GM12878 (cell line): ENCODE measurements at places on chromosomes 1 and 21.
A peak's percentile ranks its signal among the peaks of the same experiment; 100 is the strongest.

GRCh38 chr1:64814427-64814826 is 69.6 kb downstream of the RAVER2 start:
- DNase-seq, result no peak

GRCh38 chr1:246302251-246302625 is 204.8 kb downstream of the SMYD3 start:
- no peak for DNase-seq

GRCh38 chr1:226940029-226940805 is at the start of gene COQ8A:
Gene COQ8A (plus strand): TSS chr1:226940294. CDS start chr1:226961386, 21,092 bp downstream.
- peak; percentile 97 for DNase-seq

GRCh38 chr1:204499511-204500468 is 5.2 kb upstream of the PIK3C2B start:
- no peak for DNase-seq

- DNase-seq, result no peak
Measured at GRCh38 chr21:37710546-37711285, 205.5 kb downstream of the KCNJ6 start.

- no peak for DNase-seq
Measured at GRCh38 chr21:14526836-14527695, 19.0 kb downstream of the SAMSN1 start.

DNA sequence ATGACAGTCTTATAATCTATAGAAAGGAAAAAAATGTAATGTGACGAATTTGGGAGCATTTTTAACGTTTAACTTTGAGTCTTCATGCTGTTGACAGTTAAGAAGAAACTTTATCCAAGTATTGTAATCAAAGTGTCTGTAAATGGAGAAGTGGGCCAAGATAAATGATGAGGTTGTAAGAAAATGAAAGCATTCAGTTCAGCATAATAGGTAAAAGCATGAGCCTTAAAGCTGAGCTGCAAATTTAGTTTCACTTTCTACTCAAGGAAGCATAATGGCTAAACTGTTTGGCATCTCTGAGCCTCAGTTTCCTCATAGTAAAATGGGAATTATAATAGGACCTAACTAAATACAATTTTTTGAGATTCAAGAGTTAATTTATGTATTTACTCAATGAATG is 1554.8 kb downstream of the KCNT2 start:
- no peak for DNase-seq

- DNase-seq, result no peak
Measured at GRCh38 chr1:178686407-178686806, 38.6 kb upstream of the RALGPS2 start.

DNA sequence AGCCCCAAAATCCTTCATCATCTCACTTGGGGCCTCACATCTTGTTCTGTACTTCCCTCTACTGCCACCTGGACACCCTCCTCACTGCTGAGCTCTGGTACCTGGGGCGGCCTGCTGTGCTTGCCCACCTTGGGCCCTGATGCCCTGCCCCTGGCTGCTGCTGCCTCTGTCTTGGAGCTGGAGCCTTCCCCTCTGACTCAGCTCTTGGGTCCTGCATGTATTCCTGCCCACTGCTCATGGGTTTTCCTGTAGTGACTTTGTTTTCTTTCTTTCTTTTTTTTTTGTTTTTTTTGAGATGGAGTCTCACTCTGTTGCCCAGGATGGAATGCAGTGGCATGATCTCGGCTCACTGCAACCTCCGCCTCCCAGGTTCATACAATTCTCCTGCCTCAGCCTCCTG is 37.5 kb downstream of the TRAPPC10 start:
- no peak for DNase-seq

- DNase-seq, result no peak
Measured at GRCh38 chr21:45407629-45408247, 2.8 kb downstream of the COL18A1 start.

DNA sequence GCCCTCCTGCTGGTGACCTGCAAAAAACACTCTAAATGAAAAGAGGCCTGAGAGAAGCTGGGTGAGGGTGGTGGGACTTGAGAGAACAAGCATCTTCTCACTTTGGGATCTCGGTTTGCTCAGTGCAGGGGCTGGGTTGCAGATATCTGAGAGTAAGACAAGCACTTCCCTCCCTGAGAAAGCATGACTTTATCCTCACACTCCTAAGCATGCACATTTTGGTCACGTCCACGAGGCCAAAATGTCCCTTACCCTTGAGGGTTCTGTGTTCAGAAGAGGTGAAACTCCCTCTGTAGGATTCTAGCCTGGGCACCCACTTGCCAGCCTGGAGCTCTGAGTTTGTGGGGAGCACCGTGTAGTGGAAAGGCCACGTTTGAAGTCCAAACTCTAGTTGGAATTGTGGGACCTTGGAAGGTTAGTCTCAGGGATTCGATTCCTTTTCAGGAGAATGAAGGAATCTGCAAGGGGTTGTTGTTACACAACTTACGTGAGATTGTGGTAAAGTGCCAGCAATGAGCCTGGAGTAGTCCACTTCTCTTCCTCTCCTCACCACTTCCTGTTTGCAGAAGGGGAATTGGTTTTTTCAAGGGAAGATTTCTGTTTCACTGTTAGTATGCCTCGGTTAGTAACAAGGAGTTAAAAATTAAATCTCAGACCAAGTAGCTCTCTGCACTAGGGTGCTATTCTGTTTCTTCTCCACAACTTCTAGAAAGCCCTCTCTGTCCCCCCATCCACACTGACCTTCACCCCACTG is 3.0 kb downstream of the FCAMR start:
- DNase-seq, result peak; percentile 72

DNA sequence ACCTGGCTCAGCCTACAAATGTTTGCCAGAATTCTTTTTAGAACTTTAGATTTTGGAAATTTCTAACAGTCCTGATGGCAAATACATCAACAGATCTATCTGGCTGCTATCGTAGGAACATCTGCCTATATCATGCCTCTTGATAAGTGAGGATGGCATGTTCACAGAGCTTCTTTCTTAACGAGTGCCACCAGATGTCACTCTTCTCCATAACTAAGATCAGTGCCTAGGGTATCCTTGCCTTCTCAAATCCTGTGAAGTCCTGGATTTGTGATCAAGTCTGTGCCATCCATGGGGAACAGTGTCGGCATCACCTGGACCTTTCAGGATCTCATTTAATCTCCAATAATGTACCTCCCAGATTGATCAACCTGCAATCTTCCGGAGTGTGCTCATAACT is 36.5 kb upstream of the CD5L start:
- no peak for DNase-seq

GRCh38 chr1:196415978-196416377 is 192.3 kb downstream of the KCNT2 start:
- DNase-seq, result no peak

DNA sequence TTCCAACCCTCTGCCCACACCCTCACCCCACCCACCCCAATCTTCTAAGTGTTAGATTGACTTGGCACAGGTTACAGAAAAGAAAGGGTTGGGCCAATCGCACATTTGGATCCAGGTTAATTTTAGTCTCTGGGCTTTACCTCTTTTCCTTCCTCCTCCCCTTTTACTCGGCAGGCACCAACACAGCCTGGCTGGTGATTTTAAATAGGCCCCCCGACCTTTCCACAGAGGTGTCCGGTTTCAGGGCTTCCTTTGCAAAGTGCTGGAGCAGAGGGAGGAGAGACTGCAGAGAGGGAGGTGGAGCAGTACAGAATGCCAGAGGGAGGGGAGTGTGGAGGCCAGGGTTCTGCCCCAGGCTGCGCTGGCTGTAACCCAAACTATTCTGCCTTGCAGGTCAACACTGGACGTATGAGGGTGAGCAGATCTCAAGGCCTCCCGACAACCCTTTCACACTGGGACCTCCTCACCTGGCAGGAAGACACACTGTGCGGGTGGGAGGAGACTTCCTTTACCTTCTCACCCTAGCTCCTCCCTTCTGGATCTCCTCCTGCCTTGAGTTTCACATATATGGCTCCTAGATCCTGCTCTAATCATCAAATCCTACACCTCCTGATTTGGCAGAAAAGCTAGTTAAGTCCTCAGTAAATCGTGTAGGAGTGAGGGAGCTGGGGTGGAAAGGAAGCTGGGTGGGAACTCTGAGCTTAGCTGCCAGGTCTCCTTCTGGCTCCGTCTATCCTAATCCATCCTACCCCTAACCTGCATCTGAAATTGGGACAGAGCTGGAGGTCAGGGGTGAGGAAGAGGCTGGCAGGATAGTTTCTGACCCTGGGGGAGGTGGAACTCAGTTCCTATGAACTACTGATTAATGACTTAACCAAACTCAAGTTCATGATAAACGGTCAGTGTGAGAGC is 2.4 kb downstream of the CA14 start:
- no peak for DNase-seq

DNA sequence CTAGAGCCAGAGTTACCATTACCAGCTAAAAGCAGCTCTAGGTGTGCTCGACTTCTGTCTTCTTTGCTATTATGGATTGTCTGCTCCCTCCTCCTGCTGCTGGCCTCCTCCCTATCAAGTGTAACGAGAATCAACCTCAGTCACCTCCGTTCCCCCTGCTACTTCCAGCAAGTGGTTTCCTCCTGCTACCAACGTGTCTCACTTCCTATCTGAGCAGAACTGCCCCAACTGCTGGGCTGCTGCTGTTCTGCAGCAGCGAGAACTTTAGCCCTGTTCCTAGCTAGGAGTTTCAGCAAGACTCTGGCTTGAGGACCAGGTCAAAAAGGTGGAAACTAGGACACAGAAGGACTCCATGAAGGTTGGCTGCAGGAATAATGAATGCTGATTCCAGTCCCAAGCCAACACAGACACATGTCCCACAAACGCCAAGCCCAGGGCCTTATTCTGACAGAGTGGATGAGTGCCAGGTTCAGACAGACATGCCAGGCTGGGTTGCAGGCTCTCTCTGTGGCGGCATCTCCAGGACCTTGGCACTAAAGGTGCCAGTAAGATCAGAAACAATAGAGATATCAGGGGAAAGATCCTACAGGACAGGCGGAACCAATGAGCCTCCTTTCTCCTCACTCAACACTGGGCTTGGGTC is 46.9 kb downstream of the CD34 start:
- peak; percentile 70 for DNase-seq

DNA sequence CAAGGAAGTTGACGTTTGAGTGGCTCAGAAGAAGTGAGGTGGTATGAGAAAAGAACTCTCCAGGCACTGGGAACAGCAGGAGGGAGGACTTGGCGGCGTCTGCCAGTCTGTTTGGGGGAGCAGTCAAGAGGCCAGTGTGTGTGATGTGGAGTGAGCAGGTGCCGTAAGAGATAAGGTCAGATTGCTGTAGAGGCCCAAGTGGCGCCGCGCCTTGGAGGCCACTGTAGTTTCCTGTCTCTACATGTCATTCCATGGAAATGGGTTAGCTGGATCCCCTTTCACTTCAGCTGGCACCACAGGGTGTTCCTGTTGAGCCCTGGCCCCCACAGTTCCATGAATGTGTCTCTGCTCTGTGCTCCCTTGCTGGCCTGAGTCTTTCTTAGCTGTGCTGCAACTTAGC is 35.5 kb upstream of the PTPRF start:
- no peak for DNase-seq
